ENCODE measurements at places on chromosomes 7 and 10. TPM values are rescaled to one million over a fixed set of nuclear protein-coding genes. Genes with fewer than 3 reads are reported as not detected.

DNA sequence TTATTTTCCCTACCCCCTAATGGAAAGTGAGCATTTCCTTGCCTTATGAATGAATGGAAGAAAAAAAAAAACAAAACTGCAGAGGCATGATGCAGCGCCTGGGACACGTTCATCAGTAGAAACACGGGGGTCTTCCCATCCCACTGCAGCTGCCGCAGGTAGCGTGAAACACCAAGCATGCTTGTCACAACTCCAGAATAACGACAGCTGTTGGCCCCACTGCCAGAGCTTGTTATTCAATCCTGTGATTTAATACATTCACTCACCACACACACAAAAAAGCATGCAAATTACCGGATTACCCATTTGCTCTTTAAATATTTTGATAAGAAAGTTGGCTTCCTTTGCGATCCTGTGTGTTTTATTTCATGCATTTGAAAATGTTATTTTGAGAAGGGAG lies 48.4 kb upstream of the GNA12 start:
- no peak for DNase-seq

DNA sequence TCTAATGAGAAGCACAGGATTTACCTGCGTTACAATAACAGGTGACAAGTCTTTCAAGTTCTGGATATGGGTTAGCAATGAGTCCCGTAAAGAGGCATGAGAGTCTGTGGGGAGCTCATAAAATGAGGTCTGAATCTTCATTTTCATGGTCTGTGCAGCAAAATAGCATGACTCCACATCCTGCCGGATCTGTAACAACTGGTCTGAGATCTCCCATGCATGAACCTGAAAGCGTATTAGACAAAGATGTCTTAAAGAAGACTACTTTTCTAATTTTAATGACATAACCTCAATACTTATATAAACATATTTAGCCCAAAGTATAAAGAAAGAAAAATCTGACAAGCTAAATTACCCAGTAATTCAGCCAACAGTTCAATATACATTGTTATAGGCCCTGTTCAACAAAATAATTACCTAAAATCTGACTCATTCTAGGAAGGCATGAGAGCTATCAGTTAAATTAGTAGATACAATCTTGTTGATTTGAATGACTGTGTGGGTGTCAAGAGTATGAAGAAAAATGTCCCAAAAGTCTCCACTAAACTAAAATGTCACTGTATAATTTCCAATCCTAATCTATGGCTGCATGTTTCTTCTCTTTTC lies 36.9 kb downstream of the TNPO3 start:
- no peak for DNase-seq

Gene OR13A1
- polyA plus RNA-seq = not detected

Gene ITGA8
- 3.9 TPM for polyA plus RNA-seq

Gene C10orf105
- polyA plus RNA-seq = not detected

- no peak for DNase-seq
Observed at GRCh38 chr7:107960272-107960671, 42.7 kb downstream of the LAMB1 start.

Gene ABCB4
- polyA plus RNA-seq = 0.37 TPM

Gene CPA1
- polyA plus RNA-seq = 5.8 TPM

Gene TACR2
- 0.63 TPM for polyA plus RNA-seq

- DNase-seq = no peak
Observed at GRCh38 chr10:25120188-25120587, 54.6 kb upstream of the GPR158 start.

DNA sequence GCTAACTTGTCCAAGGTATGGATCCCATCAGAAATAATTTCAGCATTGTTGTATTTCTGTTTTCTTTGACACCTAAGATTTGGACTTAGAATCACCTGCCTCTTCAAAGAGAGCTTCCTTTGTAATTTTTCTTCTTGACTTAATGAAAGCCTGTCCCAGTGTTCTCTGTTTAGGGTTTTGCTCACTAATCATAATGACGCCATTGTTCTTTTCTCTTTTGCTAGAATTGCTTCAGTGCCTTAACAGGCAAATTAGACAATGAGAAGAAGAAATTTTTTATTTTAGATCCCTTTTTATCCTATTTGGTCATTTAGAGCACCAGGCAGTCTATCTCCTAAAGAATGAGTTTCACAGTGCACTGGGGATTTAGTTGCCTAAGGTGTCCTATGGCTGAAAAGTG lies 128.5 kb downstream of the SND1 start:
- DNase-seq = no peak

GRCh38 chr10:54484186-54484585 lies 316.8 kb downstream of the PCDH15 start:
- DNase-seq = no peak

DNA sequence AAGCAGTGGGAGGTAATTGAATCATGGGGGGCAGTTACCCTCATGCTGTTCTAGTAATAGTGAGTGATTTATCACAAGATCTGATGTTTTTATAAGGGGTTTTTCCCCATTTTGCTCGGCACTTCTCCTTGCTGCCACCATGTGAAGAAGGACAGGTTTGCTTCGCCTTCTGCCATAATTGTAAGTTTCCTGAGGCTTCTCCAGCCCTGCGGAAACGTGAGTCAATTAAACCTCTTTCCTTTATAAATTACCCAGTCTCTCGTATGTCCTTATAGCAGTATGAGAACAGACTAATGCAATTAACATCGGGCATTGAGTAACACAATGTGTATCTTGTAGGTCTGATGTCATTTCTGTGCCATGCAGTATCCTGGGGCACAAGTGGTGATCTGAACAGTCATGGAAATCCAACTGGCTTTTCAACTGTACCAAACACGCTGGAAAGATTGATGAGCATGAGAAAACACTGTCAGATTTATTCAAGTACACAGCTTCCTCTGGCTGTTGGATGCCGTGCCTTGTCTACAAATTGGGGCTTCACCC lies 208.6 kb upstream of the KIAA1217 start:
- DNase-seq = no peak

DNA sequence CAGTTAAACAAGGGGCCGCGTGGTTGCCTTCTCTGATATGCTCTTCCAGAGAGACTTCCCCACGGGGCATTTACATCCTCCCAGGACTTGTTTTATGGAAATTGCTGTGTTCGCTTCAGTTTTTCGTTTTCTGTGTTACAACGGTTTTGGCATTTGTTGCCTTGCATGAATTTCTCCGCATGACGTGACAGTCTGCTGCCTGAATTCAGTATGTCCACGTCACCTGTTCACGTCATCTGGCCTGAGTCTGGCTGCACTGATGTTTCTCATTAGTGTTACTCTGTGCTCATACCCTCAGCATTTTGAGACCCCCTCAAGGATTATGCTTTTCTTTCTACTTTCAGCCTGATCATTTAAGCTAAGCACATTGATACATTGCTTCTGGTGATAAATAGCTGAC lies 49.1 kb upstream of the INSYN2A start:
- DNase-seq = no peak

GRCh38 chr7:148402159-148402558 lies 188.4 kb upstream of the C7orf33 start:
- no peak for DNase-seq

DNA sequence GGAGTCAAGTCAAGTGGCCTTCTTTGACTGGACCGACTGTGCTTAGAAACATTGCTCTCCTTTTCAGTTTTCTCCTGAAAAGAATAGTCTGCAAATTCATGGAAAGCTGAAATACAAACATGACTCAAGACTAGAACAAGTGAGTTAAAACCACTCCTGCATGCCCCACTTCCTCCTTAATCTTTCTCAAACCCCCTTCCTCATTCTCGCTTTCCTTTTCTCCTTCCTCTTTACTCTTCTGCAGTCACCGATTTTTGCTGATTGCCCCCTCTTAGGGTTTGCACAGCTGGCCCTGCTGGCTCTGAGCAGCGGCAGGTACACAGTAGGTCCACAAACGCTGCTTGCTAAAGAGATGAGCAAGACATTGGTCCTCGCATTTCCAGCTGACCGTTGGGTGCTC lies 34.8 kb upstream of the MKI67 start:
- DNase-seq = no peak

Gene ANKRD30A
- not detected for polyA plus RNA-seq

DNA sequence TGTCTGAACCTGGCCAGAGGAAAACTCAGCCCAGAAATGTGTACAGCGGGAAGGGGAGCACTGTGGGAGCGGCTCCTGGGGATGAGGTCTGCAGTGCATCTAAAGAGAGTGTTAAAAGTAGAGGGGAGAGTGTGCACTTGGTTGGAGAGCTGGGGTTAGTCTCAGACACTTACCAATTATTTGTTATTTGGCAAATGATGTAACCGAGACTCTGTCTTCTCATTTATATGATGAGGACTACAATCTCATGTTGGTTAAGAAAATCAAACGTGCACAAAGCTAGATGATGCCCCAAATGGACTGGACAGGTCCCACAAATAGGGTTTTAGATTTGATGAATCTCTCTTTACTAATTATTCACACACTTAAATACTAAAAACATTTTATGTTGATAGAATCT lies 962.4 kb downstream of the GATA3 start:
- no peak for DNase-seq

DNA sequence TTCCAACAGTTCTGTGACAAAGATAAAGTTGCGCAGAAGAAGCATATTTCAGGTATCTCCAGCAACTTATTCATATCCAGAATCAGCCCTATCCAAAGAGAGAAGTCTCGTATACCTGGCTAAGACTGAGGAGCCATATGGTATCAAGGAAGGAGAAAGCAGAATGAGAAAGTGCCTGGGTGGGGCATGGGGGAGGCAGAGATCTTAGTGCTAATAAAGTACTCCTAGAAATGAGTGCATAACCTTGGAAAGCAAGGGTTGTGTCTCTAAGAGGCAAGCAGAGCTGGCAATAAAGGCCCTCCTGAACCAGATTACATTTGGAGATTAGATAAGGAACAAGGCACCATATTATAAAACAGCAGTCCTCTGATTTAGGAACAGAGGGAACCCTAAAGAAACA lies 12.7 kb downstream of the TASOR2 start:
- no peak for DNase-seq

Gene LRMDA
- polyA plus RNA-seq = 8.3 TPM

Gene PVRIG
- polyA plus RNA-seq = 1.4 TPM

GRCh38 chr10:37948210-37948609 lies 28.2 kb downstream of the ZNF25 start:
- DNase-seq = no peak

DNA sequence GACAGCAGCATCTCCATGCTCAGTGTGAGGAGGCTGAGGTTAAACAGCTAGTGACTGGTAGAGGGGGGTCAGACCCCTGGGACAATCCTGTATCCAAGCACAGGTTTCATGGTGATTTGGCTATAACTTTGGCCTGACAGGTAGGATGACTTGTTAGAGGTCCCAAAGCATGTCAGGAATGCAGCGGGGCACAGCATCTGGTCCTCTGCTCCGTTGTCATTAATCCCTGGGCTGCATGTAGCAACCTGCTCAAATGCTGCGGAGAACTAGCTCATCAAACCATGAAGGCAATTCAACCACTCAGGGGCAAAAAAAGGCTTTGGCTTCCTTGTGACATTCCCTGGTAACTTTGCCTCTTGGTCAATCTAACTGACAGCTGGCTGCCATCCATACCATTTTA lies 26.8 kb downstream of the WNT2 start:
- DNase-seq = no peak

Gene VOPP1
- polyA plus RNA-seq = 6.5 TPM

DNA sequence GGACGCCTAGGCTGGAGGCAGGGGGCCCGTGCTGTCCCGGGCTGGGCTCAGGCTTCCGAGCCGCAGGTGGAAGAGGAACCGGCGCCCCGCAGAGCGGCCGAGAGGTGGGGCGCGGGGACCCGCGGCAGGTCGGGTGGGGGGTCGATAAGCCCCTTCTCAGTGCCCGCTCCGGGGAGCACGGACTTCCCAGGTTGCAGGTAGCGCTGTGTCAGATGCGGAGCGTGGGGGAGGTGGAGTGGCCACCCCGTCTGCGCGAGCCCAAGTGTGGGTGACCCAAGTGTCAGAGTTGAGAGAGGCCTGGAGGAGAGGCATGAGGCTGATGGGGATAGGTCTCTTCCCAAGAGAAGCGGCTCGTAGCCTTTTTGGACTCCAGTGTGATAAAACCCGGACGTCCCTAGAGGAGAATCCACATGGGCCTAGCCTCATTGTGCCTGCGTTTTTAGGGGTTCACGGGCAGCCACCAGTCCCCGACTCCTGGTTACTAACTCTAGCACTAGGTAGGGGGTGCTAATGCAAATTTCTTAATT lies 580 bp downstream of the EEPD1 start:
- DNase-seq = no peak

DNA sequence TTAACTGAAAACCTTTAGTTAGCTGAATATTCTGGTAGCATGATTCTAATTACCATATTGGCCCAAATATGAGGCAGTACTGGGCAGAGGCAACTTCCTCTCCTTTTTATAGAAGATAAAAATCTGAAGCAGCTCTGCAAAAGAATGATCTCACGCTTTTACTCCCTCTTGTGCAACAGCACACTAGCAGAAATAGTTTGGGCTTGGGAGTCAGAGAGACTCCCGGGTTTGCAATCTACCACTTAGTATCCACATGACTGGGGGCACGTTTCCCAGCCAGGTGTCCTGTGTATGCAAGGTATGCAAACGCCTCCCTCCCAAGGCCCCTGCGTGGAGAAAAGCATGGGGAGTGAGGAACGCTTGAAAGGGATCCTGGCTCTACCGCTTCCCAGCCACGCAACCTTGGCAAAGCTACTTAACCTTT lies 47.2 kb upstream of the RHEB start:
- DNase-seq = peak; percentile 26

- DNase-seq = peak; percentile 79
Observed at GRCh38 chr10:87850742-87851205, 12.6 kb downstream of the KLLN start.

Gene SLC26A5
- 0.28 TPM for polyA plus RNA-seq
